ENCODE measurements at places on chromosomes 5 and 9. TPM values are rescaled to one million over a fixed set of nuclear protein-coding genes. Genes with fewer than 3 reads are reported as not detected.

The PTGDS gene
- 31.7 TPM for total RNA-seq

The PCDHB15 gene
- total RNA-seq, result 1.5 TPM

The FAM169A gene
- 1.2 TPM for total RNA-seq

The ACOT12 gene
- total RNA-seq, result not detected

The CDX1 gene
- total RNA-seq, result not detected

The THBS4 gene
- total RNA-seq, result 0.44 TPM

The SCAI gene
- 20.4 TPM for total RNA-seq

The CNTNAP3 gene
- 5.4 TPM for total RNA-seq

The IL31RA gene
- not detected for total RNA-seq

The IGFBPL1 gene
- 0.66 TPM for total RNA-seq

The BTNL3 gene
- total RNA-seq, result 0.61 TPM

The TTLL11 gene
- total RNA-seq, result 11.9 TPM

The PAXX gene
- total RNA-seq, result 78.7 TPM

The MYOT gene
- total RNA-seq, result not detected

The DBN1 gene
- total RNA-seq, result 55.6 TPM

The SPTLC1 gene
- total RNA-seq, result 68.4 TPM

The C5orf58 gene
- total RNA-seq, result not detected

The MAML1 gene
- total RNA-seq, result 22.5 TPM

The LRRC26 gene
- 6.3 TPM for total RNA-seq

The PCDHB6 gene
- 1.0 TPM for total RNA-seq

The AGXT2 gene
- not detected for total RNA-seq

The IL5 gene
- 1.2 TPM for total RNA-seq

The FOXD4L4 gene
- total RNA-seq, result 0.31 TPM

The LAMC3 gene
- total RNA-seq, result 56.0 TPM

The SHOC1 gene
- total RNA-seq, result 3.1 TPM

The SNCAIP gene
- 6.3 TPM for total RNA-seq

The C1QTNF3 gene
- total RNA-seq, result 7.6 TPM

The ALDH1B1 gene
- 6.7 TPM for total RNA-seq

All from upper lobe of left lung (tissue), 6 donors.